Stimulated activated CD4-positive, alpha-beta T cell treated with anti-CD3 and anti-CD28 coated beads, Interleukin-4, amount 100 ng/mL, for 1 hour (primary cell): ENCODE measurements at places on chromosomes 4 and X.

- no peak for DNase-seq
These were observed 30.6 kb upstream of the IL9R start for GRCh38 chrX:155966876-155967275.

DNA sequence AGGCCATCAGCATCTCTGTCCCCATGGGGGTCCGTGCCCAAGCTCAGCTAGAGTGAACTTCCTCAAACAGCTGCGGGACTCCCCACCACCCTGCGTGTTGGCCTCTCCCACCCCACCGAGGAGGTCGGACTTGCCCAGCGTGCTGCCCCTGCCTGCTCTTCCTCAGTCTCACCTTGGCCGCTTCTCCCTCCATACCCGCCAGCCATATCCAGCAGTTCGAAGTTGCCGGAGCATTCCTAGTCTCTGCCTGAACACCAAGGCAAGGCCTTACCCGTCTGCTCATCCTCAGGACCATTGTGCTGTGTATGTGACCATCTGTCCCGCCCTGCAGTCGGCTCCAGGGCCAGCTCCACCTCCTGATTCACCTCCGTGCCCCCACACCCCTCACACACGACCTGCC lies 84.5 kb downstream of the WFS1 start:
- no peak for DNase-seq

GRCh38 chr4:110621328-110621812 lies 1.5 kb downstream of the PITX2 start:
- DNase-seq = no peak

DNA sequence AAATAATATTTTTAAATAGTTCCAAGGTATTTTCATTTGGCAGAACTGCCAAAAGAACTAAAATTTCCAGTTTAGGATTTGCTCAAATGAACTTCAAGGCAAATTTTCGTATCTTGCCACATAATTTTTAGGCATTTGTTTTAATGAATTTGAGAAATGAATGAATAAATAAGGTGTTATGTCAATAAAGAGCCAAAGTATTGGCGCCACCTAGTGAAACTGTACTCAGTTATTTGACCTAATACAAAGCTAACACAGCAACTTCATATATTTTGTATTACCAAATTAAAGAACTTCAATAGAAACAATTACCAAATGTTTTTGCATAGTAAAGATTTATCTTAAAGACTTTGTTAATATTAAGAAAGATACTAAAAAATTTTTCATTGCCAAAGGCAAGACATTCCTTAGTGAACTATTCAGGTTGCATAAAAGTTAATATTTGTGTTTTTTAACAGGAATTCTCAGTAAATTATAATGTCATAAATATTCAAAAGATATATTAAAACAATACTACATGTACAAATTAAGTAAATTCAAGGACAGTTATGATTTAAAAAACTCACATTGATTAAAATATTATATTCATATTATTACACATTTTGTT lies 50.3 kb downstream of the STPG2 start:
- DNase-seq = no peak

DNA sequence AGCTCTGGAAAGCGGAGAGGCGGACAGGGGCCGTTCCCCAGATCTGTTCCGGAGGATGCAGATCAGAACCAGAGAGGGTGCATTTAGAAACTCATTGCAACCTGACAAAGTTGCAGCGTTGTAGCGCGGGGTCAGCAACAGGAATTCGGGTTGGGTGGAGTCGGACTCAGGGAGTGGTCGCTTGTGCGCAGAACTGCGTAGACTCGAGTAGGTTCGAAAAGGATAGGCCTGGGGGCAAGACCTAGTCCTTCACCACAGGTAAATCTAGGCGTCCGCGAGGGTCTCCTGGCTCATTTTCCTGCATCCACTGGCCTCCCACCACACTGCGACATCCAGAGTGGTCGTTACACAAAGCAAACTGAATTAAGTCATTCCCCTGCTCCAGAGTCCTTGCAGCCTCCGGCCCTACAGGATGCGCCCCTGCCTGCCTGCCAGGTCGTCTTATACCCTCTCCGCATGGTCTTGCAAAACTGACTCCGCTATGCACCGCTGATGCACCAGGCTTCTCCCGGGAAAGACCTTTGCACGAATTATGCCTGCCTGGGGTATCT lies 4.7 kb upstream of the ZNF518B start:
- DNase-seq = no peak

- no peak for DNase-seq
These were observed 67.7 kb downstream of the RWDD4 start for GRCh38 chr4:183591301-183591700.

GRCh38 chr4:87521757-87522374 lies 7.3 kb downstream of the SPARCL1 start:
- DNase-seq = no peak
